ENCODE measurements at places on chromosomes 4 and X. TPM values are rescaled to one million over a fixed set of nuclear protein-coding genes. Genes with fewer than 3 reads are reported as not detected.

Gene HMX1
- 0.16 TPM for total RNA-seq

Gene ANK2
- 648 TPM for total RNA-seq

Gene MAGEA3
- not detected for total RNA-seq

Gene FAM47B
- total RNA-seq, result not detected

Gene SERTM2
- 0.16 TPM for total RNA-seq

Gene ZNF280C
- total RNA-seq, result 13.9 TPM

Gene CFAP97
- total RNA-seq, result 73.5 TPM

Gene MAGED4B
- 119 TPM for total RNA-seq

Gene ADH1B
- 0.16 TPM for total RNA-seq

Gene SPP1
- 190 TPM for total RNA-seq

Gene DCUN1D4
- 119 TPM for total RNA-seq

Gene VCX2
- total RNA-seq, result not detected

Gene GAB3
- total RNA-seq, result 1.4 TPM

Gene MCF2
- total RNA-seq, result 12.9 TPM

Gene FAM199X
- 88.1 TPM for total RNA-seq

Gene GYPB
- 3.4 TPM for total RNA-seq

All from occipital lobe (tissue), 3 donors.